CD4-positive, alpha-beta T cell (primary cell): ENCODE measurements at places on chromosomes 2 and 18.

DNA sequence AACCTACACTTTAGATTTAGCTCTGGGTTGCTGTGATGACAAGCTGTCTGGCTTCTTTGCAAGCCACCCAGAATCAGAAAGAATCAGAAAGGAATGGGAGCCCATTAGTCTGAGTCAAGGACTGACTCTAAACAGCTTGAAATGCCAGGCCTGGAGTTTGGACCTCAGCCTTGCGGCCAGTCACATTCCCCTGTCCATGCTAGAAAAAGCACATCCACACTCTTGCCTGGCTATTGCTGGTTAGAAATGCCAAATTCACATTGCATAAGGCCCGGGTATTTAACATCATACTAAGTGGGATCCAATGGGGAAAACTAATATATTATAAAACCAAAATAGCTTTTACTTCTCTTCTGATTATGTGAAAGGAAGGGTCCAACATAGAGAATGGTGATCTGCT is 756.8 kb upstream of the KLHL29 start:
- H3K4me1 ChIP-seq: no peaks in the 10 kb centered on the region
- no peak overlapping the region for H3K4me3 ChIP-seq
- no peaks in the 10 kb centered on the region for H3K27me3 ChIP-seq
- DNase-seq: no peak
- no peak overlapping the region for H3K27ac ChIP-seq
- no peaks in the 10 kb centered on the region for H3K36me3 ChIP-seq

DNA sequence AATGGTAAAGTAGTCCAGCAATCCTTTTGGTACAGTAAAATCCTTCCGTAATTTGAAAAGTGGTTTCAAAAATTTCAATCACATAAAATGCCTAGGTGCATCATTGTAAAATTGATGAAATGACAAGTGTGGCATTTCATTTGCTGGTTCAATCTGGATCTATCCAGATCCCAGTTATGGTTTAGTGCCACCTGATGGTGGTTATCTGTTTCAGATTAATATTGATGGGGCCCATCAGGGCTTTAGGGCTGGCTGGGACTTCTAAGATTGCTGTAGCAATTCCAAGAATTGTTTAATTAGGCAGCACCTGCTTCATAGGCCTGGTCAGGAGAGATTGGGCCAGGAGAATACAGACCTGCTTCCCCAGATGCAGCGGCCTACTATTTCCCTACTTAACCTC is 55.5 kb upstream of the PIK3C3 start:
- H3K27me3 ChIP-seq: no peaks in the 10 kb centered on the region
- H3K4me1 ChIP-seq: no peaks in the 10 kb centered on the region
- no peak overlapping the region for H3K27ac ChIP-seq
- H3K36me3 ChIP-seq: no peaks in the 10 kb centered on the region

GRCh38 chr2:193463011-193463410 is 1268.3 kb upstream of the TMEFF2 start:
- H3K4me3 ChIP-seq: no peak overlapping the region
- H3K4me1 ChIP-seq: no peaks in the 10 kb centered on the region
- no peaks in the 10 kb centered on the region for H3K27me3 ChIP-seq
- no peak for DNase-seq
- no peaks in the 10 kb centered on the region for H3K36me3 ChIP-seq

- H3K27me3 ChIP-seq: no peaks in the 10 kb centered on the region
- H3K27ac ChIP-seq: no peak overlapping the region
- DNase-seq: no peak
- no peaks in the 10 kb centered on the region for H3K4me1 ChIP-seq
- no peak overlapping the region for H3K4me3 ChIP-seq
These were observed 54.7 kb upstream of the UBE2E3 start for GRCh38 chr2:180925700-180926099.

DNA sequence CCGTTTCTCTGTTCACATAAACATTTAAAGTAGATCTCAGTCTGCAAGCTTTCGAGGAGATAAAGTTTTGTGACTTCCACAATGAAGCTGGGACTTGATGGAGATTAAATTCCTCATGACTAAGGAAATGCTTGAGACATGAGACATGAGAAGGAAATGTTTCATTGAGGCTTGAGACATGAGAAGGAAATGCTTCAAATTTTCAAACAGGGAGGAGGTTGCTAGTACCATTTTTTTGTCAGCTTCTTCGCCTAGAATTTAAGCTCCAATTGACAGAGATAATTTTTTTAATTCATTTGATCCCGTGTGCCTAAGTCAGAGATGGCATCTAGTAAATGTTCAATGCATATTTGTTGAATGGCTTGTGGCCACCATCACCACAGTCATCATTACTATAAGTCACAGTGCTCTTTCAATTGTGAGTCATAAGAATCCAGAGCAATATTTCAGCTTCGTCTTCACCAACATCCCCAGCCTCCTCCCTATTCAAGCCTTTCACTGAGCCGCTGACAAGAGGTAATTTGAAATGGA is 543 bp upstream of the MARCHF4 start:
- DNase-seq: no peak
- no peaks in the 10 kb centered on the region for H3K36me3 ChIP-seq
- peaks cover 19% of the 10 kb centered on the region for H3K4me1 ChIP-seq
- no peak overlapping the region for H3K4me3 ChIP-seq

- no peak for DNase-seq
- H3K36me3 ChIP-seq: peaks cover 80% of the 10 kb centered on the region
- peaks cover 3% of the 10 kb centered on the region for H3K4me1 ChIP-seq
- H3K4me3 ChIP-seq: no peak overlapping the region
- H3K27me3 ChIP-seq: no peaks in the 10 kb centered on the region
- no peak overlapping the region for H3K27ac ChIP-seq
These were observed 19.6 kb downstream of the ASB1 start for GRCh38 chr2:238446371-238446770.

DNA sequence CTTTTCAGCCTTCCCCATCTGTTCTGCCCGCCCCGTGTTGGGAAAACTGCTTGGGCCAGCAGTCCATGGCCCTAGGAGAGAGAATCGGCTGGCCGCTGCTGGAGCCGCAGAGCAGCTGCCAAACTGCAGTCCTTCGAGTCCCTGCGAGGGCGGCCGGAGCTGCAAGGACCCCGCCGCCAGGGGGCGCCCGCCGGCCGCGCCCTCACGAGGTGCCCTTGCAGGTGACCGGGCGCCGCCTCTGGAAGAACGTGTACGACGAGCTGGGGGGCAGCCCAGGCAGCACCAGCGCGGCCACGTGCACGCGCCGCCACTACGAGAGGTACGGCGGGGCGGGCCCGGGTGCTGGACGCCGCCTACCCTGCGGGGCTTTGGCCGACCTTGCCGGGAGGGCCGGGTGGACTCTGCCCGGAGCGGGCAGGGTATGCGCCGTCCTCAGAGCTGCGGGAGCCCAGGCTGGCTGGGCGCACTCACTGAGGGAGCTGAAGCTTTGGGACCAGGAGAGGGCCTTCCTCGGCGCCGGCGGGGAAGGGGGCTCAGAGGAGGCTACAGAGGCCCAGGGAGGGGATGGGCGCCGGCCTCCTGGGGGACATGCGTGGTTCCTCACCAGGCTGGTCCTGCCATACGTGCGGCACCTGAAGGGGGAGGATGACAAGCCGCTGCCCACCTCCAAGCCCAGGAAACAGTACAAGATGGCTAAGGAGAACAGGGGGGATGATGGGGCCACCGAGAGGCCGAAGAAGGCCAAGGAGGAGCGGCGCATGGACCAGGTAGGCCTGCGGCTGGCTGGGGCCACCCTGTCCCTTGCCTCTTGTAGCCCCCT is 13.6 kb downstream of the ARID5A start:
- H3K4me1 ChIP-seq: peaks cover 45% of the 10 kb centered on the region
- H3K27ac ChIP-seq: no peak overlapping the region
- peaks cover 68% of the 10 kb centered on the region for H3K36me3 ChIP-seq
- H3K4me3 ChIP-seq: no peak overlapping the region
- no peaks in the 10 kb centered on the region for H3K27me3 ChIP-seq
- DNase-seq: no peak

DNA sequence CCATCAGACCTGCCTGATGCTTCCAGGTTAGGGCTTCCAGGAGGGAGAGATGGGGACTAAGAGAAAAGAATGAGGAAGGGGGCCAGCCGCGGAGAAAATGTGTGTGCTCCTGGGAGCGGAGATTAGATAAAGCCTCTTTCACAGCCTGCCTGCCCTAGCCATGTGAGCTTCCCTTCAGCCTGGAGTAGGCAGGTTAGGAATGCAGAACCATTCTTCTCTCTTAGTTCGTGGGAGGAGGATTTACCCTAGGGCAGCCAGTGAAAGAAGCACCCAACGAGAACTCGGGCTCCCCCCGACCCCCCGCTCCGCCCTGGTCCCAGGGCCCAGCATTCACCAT is 36.1 kb downstream of the POMC start:
- no peak overlapping the region for H3K27ac ChIP-seq
- H3K4me3 ChIP-seq: no peak overlapping the region
- no peak for DNase-seq
- peaks cover 15% of the 10 kb centered on the region for H3K4me1 ChIP-seq

DNA sequence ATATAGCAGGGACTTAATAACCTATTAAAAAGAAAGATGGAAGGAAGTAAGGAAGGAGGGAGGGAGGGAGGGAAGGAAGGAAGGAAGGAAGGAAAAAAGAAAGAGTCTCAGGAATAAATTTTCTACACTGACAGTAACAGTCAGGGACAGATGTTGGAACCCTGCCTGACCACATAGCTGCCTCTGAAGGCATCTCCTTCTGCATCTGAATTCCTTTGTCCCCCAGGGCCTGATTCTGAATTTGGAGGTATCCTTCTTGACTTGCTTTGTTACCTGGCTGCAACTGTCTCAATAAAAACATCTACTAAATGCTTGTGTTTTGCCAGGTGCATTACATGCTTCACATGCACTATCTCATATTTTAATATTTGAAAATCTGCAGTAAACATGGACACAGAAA is 17.4 kb upstream of the LRATD1 start:
- no peaks in the 10 kb centered on the region for H3K27me3 ChIP-seq
- no peaks in the 10 kb centered on the region for H3K36me3 ChIP-seq
- H3K4me1 ChIP-seq: no peaks in the 10 kb centered on the region
- H3K4me3 ChIP-seq: no peak overlapping the region

GRCh38 chr2:207233731-207234130 is 68.0 kb upstream of the KLF7 start:
- H3K4me3 ChIP-seq: no peak overlapping the region
- H3K36me3 ChIP-seq: no peaks in the 10 kb centered on the region
- H3K27me3 ChIP-seq: peaks cover 2% of the 10 kb centered on the region
- no peak for DNase-seq
- H3K27ac ChIP-seq: no peak overlapping the region

DNA sequence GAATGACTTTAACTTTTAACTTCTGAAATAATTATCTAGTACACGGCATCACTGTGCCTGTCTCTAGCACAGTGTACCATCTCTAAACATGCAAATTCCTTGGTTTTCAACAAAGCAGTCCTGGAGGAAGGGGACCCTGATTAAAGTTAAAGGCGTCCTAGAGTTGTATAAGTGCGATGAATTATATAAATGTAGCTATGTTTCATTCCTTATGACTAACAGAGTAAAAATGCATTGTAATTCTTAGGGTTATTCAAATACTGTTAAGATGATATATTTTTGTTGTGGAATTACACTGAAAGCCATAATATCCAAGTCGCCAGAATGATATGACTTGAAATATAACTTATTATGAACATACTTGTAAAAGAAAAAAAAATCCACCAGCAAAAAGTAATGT is 544.9 kb upstream of the LINC00305 start:
- no peaks in the 10 kb centered on the region for H3K4me1 ChIP-seq
- H3K27ac ChIP-seq: no peak overlapping the region

- H3K27ac ChIP-seq: no peak overlapping the region
- H3K36me3 ChIP-seq: no peaks in the 10 kb centered on the region
- no peaks in the 10 kb centered on the region for H3K27me3 ChIP-seq
- DNase-seq: no peak
- H3K4me3 ChIP-seq: no peak overlapping the region
- H3K4me1 ChIP-seq: no peaks in the 10 kb centered on the region
These were observed 96.0 kb downstream of the HNMT start for GRCh38 chr2:138060301-138060635.

DNA sequence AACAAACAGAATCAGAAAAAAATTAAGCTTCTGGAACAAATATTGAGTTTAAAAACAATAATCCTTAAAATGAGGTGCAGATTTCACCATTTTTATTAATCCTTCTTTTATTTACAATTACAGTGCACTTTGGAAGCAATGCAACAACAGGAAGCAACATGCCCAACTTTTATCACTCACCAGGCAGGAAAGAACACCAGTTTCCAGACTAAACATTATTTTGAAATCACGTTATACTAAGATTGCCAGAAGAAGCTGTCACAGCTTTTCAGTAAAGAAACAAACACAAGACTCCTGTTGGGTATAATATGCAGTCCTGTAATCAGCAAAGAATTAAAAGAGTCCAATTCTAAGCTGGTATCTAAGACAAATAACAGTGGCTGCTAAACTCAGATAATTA is 137.9 kb upstream of the ZC3H15 start:
- H3K27ac ChIP-seq: no peak overlapping the region
- DNase-seq: no peak
- no peaks in the 10 kb centered on the region for H3K4me1 ChIP-seq
- H3K4me3 ChIP-seq: no peak overlapping the region
- H3K27me3 ChIP-seq: no peaks in the 10 kb centered on the region
- no peaks in the 10 kb centered on the region for H3K36me3 ChIP-seq

- H3K36me3 ChIP-seq: no peaks in the 10 kb centered on the region
- no peak for DNase-seq
- no peak overlapping the region for H3K27ac ChIP-seq
- peaks cover 9% of the 10 kb centered on the region for H3K27me3 ChIP-seq
- H3K4me1 ChIP-seq: no peaks in the 10 kb centered on the region
- no peak overlapping the region for H3K4me3 ChIP-seq
These were observed 29.6 kb downstream of the PLB1 start for GRCh38 chr2:28525481-28525880.

GRCh38 chr2:238850091-238850490 is 2.2 kb downstream of the TWIST2 start:
- H3K27me3 ChIP-seq: peaks cover 61% of the 10 kb centered on the region
- DNase-seq: no peak
- no peak overlapping the region for H3K4me3 ChIP-seq
- peaks cover 10% of the 10 kb centered on the region for H3K4me1 ChIP-seq
- no peak overlapping the region for H3K27ac ChIP-seq
- no peaks in the 10 kb centered on the region for H3K36me3 ChIP-seq
